CD4-positive, alpha-beta memory T cell (primary cell): ENCODE measurements at places on chromosomes 6 and 20. TPM values are rescaled to one million over a fixed set of nuclear protein-coding genes. Genes with fewer than 3 reads are reported as not detected.

The PTCRA gene
- total RNA-seq, result not detected

GRCh38 chr6:13478525-13478966 lies 8.9 kb downstream of the GFOD1 start:
- H3K4me1 ChIP-seq, result no peaks in the 10 kb centered on the region
- no peaks in the 10 kb centered on the region for H3K27me3 ChIP-seq
- no peak overlapping the region for H3K27ac ChIP-seq
- H3K36me3 ChIP-seq, result no peaks in the 10 kb centered on the region

The ZNF334 gene
- total RNA-seq, result 0.14 TPM

GRCh38 chr20:31862506-31862905 lies 7.8 kb downstream of the DUSP15 start:
- H3K27ac ChIP-seq, result no peak overlapping the region
- no peak for DNase-seq
- no peaks in the 10 kb centered on the region for H3K36me3 ChIP-seq
- peaks cover 12% of the 10 kb centered on the region for H3K4me1 ChIP-seq

The COL10A1 gene
- not detected for total RNA-seq

DNA sequence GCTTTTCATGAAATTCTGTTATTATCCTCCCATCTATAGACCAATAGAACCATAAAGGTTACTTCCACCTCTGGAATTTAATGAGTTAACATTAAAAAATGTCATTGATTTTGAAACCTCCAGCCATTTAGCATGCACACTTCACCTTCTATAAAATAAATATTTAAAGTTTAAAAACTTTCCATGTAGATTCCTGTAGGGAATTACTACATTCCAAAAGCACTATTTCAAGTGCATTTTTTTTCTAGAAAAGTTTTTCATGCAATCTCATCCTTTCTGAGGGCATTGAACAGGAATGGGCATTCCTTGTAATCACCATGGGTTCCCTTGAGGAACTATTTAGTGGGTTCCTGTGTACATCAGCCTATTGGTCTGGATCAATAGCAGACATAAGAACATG lies 253.8 kb upstream of the RIN2 start:
- H3K27me3 ChIP-seq, result no peaks in the 10 kb centered on the region
- H3K4me1 ChIP-seq, result no peaks in the 10 kb centered on the region
- H3K4me3 ChIP-seq, result no peak overlapping the region
- no peaks in the 10 kb centered on the region for H3K36me3 ChIP-seq

- no peak overlapping the region for H3K27ac ChIP-seq
- no peak for DNase-seq
- H3K36me3 ChIP-seq, result no peaks in the 10 kb centered on the region
Observed at GRCh38 chr20:56554869-56555268, 21.8 kb downstream of the FAM209B start.

DNA sequence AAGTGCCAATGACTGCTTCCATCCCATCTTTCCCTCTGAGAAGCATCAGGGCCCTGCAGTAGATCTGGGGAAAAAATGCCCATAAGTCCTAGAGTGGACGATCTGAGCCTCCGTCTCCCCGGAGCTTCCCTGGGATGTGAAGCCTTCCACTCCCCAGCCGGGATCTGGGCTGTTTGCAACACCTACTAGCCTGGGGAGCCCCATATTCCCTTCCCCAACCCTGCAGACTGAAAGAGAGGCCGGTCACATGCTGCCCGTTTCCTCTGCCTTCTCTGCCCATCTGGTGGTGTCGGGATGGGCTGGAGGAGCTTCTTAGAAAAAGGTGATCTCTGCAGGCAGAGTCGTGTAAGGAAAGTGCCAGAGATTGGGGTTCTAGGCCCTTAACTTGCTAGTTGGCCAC lies 1.1 kb downstream of the SNPH start:
- peak overlapping the region; percentile 65 for H3K27ac ChIP-seq
- peaks cover 36% of the 10 kb centered on the region for H3K4me1 ChIP-seq

DNA sequence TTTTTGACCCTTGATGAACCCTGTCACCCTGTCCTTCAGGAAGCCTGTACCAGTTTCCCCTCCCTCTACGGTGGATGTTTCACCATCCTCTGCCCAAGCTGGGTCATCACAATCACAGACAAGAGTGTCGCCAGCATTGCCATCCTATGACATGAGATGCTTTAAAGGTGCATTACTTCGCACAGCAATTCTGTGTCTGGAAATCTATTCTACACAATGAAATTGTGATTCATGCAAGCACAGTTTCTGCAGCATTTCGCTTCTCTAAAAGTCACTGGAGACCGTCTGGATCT lies 2.5 kb upstream of the ULBP2 start:
- H3K4me1 ChIP-seq, result peaks cover 25% of the 10 kb centered on the region
- peaks cover 60% of the 10 kb centered on the region for H3K27me3 ChIP-seq
- no peak for DNase-seq
- no peak overlapping the region for H3K4me3 ChIP-seq
- no peaks in the 10 kb centered on the region for H3K36me3 ChIP-seq
- peak overlapping the region; percentile 9 for H3K27ac ChIP-seq

GRCh38 chr6:69232496-69232895 lies 564.3 kb downstream of the LMBRD1 start:
- H3K27ac ChIP-seq, result no peak overlapping the region
- no peaks in the 10 kb centered on the region for H3K4me1 ChIP-seq
- no peaks in the 10 kb centered on the region for H3K27me3 ChIP-seq
- no peaks in the 10 kb centered on the region for H3K36me3 ChIP-seq

DNA sequence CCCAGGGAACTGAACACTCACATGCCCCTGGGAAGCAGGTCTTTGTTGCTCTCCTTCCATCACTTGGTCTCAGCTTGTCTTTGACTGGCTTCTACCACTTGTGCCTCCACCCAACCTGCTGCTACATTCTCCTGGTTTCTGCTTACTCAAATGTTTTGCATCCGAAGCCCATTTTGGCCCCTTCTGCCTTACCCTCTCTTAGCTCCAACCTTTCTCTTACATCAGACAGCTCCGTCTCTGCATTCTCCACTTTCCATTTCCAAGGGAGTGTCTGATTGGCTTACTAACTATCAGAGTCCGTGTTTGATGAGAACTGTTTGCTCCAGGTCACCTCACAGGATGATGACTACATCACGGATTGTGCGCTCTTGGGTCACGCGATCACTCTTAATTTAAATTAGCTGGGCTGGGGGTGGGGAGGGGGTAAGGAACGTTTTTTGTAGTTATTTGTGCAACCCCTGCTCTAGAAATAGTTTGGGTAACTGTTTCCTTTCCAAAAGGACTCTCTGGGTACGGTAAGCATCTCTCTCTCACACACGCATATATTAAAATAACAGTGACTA lies 844 bp upstream of the ABRACL start:
- peak overlapping the region; percentile 97 for H3K4me3 ChIP-seq
- H3K4me1 ChIP-seq, result peaks cover 44% of the 10 kb centered on the region
- DNase-seq, result peak; percentile 26
- H3K27ac ChIP-seq, result peak overlapping the region; percentile 88
- no peaks in the 10 kb centered on the region for H3K27me3 ChIP-seq

DNA sequence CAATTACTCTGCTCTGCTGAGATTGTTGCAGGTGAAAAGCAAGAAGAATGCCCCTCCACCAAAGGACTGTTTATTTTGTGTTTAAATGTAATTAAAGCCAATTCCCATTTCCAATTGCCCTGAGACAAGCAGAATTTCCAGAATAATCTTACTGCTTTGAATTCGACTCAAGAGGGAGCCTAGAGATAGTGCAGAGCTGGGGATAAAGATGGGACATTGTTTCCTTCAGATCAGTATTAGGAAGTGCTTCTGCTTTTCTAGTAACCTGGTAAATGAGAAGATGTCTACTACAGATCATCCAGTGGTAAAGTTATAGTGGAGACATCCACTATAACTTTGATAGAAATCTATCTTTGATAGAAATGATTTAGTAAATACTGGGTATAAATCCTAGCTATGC lies 326.9 kb downstream of the UBE3D start:
- H3K27me3 ChIP-seq, result no peaks in the 10 kb centered on the region
- no peaks in the 10 kb centered on the region for H3K4me1 ChIP-seq
- no peak overlapping the region for H3K4me3 ChIP-seq

GRCh38 chr6:113884011-113884410 lies 26.9 kb downstream of the MARCKS start:
- H3K4me3 ChIP-seq, result no peak overlapping the region
- no peak for DNase-seq
- H3K27ac ChIP-seq, result no peak overlapping the region
- H3K27me3 ChIP-seq, result no peaks in the 10 kb centered on the region
- H3K36me3 ChIP-seq, result no peaks in the 10 kb centered on the region
- no peaks in the 10 kb centered on the region for H3K4me1 ChIP-seq

DNA sequence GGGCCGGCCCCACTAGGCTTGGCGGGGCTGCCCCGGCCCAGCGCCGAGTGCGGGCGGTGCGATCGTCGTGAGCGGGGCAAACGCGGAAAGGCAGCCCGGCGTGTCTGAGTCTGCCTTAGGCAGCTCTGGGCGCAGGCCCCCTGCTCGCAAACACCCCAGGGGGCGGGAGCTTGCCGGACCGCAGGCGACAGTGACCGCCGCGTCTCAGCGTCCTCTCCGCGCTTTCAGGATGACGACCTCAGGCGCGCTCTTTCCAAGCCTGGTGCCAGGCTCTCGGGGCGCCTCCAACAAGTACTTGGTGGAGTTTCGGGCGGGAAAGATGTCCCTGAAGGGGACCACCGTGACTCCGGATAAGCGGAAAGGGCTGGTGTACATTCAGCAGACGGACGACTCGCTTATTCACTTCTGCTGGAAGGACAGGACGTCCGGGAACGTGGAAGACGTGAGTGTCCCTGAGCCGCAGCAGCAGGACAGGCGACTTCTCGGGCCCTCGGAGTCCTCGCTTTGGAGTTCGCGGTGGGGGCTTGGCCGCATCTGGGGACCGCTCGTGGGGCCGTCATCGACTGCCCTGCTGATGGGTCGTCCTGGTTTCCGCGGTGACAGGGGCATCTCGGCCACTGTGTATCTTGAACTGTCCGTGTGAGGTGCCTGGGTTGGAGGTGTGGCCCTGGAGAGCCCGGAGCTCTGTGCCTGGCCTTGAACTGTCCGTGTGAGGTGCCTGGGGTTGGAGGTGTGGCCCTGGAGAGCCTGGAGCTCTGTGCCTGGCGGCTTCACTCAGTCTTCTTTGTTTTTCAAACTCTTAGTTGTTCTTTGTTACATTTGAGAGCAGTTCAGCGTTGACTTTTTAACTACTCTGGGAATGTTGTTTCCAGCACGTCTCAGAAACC lies 786 bp downstream of the ADRM1 start:
- H3K27me3 ChIP-seq, result no peaks in the 10 kb centered on the region
- no peak for DNase-seq
- H3K36me3 ChIP-seq, result peaks cover 37% of the 10 kb centered on the region

- H3K4me1 ChIP-seq, result no peaks in the 10 kb centered on the region
- DNase-seq, result no peak
- no peak overlapping the region for H3K27ac ChIP-seq
- no peaks in the 10 kb centered on the region for H3K36me3 ChIP-seq
- H3K4me3 ChIP-seq, result no peak overlapping the region
Observed at GRCh38 chr6:134303891-134304290, 14.0 kb downstream of the SGK1 start.

DNA sequence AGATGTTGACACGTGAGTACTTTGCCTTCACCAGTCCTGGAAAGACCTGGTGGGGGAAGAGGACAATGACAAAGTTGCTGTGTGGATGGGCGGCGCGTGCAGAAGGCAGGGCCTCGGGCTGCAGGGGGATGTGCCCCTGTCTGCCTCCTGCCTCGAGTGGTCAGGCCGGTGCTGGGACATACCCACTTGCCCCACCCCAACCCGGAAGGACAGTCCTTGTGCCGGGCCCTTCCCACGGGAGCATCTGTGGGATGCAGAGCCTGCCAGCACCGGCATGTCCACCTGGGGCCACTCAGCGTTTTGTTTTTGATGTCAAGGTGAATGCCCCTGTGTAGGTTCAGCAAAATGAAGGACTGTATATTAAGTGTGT lies 60.5 kb upstream of the BHLHE23 start:
- peaks cover 5% of the 10 kb centered on the region for H3K27me3 ChIP-seq
- H3K4me3 ChIP-seq, result no peak overlapping the region
- DNase-seq, result no peak
- no peak overlapping the region for H3K27ac ChIP-seq

The RBM24 gene
- not detected for total RNA-seq

GRCh38 chr6:119671105-119671504 lies 321.5 kb upstream of the MAN1A1 start:
- H3K4me1 ChIP-seq, result no peaks in the 10 kb centered on the region
- DNase-seq, result no peak

- no peaks in the 10 kb centered on the region for H3K36me3 ChIP-seq
- DNase-seq, result no peak
- H3K4me3 ChIP-seq, result no peak overlapping the region
- no peaks in the 10 kb centered on the region for H3K4me1 ChIP-seq
- H3K27ac ChIP-seq, result no peak overlapping the region
Observed at GRCh38 chr6:51303338-51303737, 484.7 kb downstream of the TFAP2B start.

DNA sequence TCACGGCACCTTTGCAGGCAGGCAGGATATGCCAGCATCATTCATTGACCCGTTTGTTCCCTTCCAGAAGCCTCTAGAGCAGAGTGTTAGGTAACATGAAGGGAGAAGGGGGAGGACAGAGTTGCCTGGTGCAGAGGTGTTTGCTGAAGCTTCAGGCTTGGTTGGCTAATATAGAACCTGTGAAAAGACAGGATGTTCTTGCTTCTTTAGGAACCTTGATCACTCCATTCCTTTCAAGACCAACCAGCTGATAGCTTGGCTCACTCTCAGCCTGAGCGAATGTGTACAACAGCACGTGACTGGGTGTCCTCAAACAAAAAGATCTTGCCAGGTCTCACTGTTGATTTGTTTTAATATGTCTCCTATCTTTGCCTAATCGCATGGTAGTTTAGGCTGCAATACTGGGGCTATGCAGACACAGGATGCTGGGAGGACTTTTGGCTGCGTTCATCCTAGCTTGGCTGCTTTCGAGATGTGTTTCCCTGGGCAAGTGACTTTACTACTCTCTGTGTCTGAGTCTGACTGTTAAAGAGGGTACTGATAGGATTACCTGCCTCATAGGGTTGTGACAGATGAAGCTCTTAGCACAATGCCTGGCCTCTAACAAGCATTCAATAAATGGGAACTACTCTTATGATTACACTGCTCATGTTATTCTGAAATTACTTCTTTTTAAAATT lies 16.0 kb downstream of the SHLD1 start:
- H3K27me3 ChIP-seq, result no peaks in the 10 kb centered on the region
- peaks cover 3% of the 10 kb centered on the region for H3K36me3 ChIP-seq
- H3K4me1 ChIP-seq, result peaks cover 11% of the 10 kb centered on the region
- H3K4me3 ChIP-seq, result no peak overlapping the region
- H3K27ac ChIP-seq, result no peak overlapping the region

The ZSCAN16 gene
- 14.8 TPM for total RNA-seq

DNA sequence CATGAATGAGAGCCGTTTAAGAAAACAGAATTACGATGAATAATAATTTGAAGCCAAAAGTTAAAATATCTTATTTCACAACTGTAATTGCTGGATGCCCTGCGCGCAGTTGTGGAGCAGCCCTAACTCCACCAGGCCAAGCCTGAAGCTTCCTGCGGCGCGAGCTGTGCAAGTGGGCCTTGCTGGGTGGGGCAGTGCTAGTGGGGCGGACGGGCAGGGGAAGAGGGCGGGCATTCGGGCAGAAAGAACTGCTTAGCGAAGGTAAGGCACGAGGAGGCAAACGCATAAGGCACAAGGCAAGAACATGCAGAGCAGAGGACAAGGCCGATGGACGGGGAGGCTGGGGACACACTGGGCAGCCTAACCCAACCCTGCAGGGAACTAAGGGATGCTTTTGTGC lies 2.3 kb downstream of the HLA-DQB2 start:
- DNase-seq, result peak; percentile 6
- no peak overlapping the region for H3K4me3 ChIP-seq
- no peaks in the 10 kb centered on the region for H3K4me1 ChIP-seq
- H3K27ac ChIP-seq, result no peak overlapping the region
- H3K27me3 ChIP-seq, result peaks cover 6% of the 10 kb centered on the region
- no peaks in the 10 kb centered on the region for H3K36me3 ChIP-seq

The SUN5 gene
- not detected for total RNA-seq
